ENCODE measurements at places on chromosomes 6 and 20. TPM values are rescaled to one million over a fixed set of nuclear protein-coding genes. Genes with fewer than 3 reads are reported as not detected.

GRCh38 chr20:9510911-9511310, 3.5 kb upstream of the LAMP5 start:
- DNase-seq, result no peak

- DNase-seq, result no peak
Measured at GRCh38 chr6:11012976-11013720, 31.0 kb downstream of the ELOVL2 start.

DNA sequence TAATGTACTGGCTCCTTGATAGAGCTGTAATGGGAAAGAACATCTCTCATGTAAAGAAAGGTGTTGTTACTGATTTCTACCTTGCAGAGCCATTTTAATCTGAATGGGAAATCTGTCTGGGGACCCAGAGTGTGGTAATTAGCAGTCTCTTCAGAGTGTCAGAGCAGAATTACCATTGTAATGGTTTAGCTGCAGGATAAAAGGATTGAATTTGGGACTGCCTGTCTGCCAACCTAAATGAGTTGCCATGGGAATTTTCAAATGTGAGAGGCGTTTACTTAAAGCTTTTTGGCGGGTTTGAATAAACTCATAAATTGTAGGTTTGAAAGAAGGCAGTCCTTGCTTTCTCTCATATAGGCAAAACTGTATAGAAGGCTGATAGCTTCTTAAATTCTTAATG, 128.8 kb downstream of the QKI start:
- DNase-seq, result no peak

DNA sequence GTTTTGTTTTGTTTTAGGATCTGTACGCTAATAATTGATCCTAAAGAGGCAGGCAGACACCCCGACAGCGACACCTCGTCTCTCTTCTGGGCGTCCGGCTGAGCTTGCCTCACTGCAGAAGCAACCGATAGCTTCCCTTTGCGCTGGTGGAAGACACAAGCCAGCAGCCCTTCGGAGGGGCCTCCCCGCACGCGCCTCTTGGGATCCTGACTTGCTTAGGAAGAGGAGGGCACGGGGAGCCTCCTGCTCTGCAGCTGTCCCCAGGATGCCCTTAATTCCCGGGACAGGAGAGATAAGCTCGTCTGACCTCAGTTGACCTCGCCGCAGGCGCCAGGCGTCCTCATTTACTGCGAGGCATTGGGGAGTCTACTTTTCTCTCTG, 94.0 kb downstream of the CD83 start:
- DNase-seq, result peak; percentile 68

DNA sequence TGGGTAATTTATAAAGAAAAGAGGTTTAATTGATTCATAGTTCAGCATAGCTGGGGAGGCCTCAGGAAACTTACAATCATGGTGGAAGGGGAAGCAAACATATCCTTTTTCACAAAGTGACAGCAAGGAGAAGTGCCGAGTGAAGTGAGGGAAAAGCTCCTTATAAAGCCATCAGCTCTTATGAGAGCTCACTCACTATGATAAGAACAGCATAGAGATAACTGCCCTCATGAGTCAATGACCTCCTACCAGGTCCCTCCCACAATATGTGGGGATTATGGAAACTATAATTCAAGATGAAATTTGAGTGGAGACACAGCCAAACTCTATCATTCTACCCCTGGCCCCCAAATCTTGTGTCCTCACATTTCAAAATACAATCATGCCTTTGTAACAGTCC, 115.8 kb upstream of the LAMA2 start:
- no peak for DNase-seq

DNA sequence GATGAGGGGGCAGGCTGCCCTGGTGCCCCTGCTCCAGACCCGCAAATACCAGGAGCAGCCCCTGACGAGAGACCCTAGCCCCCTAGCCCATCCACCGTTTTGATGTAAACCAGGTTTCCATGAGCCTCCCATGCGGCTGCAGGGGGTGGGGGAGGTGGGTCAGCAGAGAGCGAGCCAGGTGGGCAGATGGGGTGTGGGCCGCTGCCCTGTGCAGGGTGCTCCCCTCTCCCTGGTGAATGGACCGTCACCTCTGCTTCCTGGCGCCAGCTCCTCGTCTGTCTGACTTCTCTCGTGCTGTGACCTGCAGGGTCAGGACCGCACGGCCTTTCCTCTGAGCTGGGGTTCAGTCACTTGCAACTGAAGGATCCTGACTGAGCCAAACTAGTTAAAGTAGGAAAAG, 15.7 kb upstream of the BHLHE23 start:
- DNase-seq, result peak; percentile 42

- no peak for DNase-seq
Measured at GRCh38 chr6:141988954-141989705, 143.6 kb upstream of the GJE1 start.

- no peak for DNase-seq
Measured at GRCh38 chr6:155455766-155456165, at the start of gene NOX3. NOX3 (minus strand) TSS chr6:155455839; CDS start chr6:155455800, 39 bp downstream.

DNA sequence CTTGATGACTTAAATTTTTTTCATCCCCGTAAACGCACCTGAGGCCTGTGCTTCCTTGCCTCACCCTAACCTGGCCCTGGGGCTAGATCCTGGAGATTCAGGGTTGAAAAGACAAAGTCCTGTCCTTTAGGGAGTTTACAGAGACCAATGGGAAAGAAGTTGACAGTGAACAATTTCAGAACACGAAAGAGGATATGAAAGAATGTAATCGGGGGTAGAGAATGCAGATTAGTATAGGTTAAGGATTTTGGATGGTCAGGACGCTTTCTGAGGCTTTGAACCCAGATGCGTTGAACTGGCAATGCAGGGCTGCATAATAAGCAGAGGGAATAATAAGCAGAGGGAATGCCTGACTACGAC, 1.7 kb upstream of the FBXO5 start:
- no peak for DNase-seq

DNA sequence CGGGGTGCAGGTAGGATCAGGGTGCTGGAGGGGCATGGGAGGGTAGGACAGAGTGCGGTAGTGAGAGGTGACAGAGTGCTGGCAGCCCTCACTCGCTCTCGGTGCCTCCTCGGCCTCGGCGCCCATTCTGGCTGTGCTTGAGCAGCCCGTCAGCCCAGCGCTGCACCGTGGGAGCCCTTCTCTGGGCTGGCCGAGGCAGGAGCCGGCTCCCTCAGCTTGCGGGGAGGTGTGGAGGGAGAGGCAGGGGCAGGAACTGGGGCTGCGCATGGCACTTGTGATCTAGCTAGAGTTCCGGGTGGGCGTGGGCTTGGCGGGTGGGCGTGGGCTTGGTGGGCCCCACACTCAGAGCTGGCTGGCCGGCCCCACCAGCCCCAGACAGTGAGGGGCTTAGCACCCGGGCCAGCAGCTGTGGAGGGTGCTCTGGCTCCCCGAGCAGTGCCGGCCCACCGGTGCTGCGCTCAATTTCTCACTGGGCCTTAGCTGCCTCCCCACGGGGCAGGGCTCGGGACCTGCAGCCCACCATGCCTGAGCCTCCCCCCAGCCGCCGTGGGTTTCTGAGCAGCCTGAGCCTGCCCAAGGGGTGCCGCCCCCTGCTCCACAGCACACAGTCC, 112.8 kb upstream of the DUSP22 start:
- no peak for DNase-seq

DNA sequence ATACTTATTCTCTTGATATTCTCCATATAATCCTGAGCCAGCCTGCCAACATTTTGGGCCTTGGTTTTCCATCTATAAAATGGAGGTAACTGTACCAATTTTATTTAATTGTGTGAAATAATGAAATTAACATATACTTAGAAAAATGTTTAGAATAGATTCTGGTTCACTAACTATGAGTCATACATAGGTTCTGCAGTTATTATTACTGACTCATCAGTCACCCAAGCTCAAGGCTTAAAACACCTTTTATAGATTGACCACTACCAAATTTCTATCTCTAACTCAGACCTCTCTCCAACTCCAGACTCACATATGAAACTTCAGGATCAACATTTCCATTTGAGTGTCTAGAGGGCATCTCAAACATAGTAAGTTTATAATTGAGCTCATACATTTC, 1277.2 kb upstream of the GJE1 start:
- DNase-seq, result no peak

DNA sequence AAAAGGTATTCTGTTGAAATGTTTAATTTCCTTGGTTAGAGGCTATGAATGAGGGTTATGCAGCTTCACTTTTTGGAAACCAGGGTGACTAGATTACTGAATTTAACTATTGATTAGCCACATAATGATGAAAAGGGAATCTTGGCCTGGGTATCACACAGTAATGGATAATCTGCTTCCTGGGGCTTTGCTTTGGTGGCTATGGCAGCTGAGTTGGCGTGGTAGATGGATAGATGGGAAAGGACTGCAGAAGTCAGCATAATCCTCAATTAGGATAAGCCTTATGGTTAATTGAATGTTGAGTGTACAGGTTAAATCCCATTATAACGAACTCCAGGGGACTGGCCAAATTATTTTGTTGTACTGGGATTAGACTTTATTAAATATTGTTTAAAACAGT, 5.2 kb downstream of the NCOA3 start:
- DNase-seq, result no peak

The LRRN4 gene
- 0.13 TPM for total RNA-seq

The MYT1 gene
- 0.08 TPM for total RNA-seq

The HLA-DMA gene
- 13.4 TPM for total RNA-seq

The RIMS4 gene
- 0.11 TPM for total RNA-seq

The CLPSL1 gene
- not detected for total RNA-seq

The C20orf141 gene
- total RNA-seq, result not detected

The HDGFL1 gene
- not detected for total RNA-seq

The RFX6 gene
- total RNA-seq, result not detected

The CPXM1 gene
- 0.72 TPM for total RNA-seq

All from heart left ventricle (tissue), 16 donors.